ENCODE measurements at places on chromosomes 3 and 15.

- no peak for DNase-seq
Measured at GRCh38 chr3:65322910-65323309, 635.1 kb upstream of the ADAMTS9 start.

GRCh38 chr3:111735243-111735758, 123.8 kb upstream of the PHLDB2 start:
- no peak for DNase-seq

DNA sequence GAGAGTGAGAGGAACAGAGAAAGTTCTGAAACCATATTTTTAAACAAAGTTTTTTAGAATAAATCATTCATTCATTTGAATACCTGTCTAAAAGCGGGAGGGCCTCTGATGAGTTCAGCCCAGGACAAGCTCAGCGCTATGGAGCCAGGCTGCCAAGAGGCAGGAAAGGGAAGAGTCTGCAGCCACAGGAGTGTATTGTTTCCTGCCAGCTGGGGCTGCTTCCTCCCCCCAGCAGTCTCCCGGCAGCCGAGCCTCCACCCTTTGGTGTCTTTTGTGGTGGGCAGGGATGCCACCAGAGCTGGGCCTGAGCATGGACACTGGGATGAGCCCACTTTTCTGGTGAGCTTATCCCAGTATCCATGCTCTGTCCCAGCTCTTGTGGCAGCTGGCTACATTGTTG, 199.5 kb upstream of the TPRG1 start:
- DNase-seq: no peak

GRCh38 chr3:107367353-107367752, 9.9 kb upstream of the CCDC54 start:
- no peak for DNase-seq

GRCh38 chr3:119219069-119219468, 21.6 kb downstream of the B4GALT4 start:
- no peak for DNase-seq

GRCh38 chr15:58401276-58401675, 30.5 kb upstream of the LIPC start:
- no peak for DNase-seq

- DNase-seq: no peak
Measured at GRCh38 chr3:191385101-191385500, 54.8 kb upstream of the UTS2B start.

GRCh38 chr3:62597491-62597890, 224.1 kb upstream of the FEZF2 start:
- no peak for DNase-seq

- no peak for DNase-seq
Measured at GRCh38 chr3:156448300-156448699, 106.6 kb downstream of the SSR3 start.

DNA sequence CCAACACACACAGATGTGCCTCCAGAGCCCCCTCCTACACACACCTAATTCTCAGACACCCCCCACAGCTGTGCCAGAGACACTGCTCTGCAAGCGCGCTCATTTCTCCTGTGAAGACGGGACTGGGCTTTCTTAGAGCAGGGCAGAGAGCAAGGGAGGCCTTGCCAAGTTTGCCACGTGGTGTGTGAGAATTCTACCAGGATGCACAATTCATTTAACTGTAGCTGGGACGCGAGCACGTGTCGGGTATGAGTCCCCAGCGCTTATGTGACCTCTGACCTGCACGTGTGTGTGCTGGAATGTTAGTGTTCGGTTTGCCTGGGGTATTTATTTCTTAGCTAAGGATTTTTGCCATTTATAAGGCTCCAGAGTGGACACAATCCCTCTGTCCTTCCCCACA, 37.0 kb downstream of the FEM1B start:
- no peak for DNase-seq

DNA sequence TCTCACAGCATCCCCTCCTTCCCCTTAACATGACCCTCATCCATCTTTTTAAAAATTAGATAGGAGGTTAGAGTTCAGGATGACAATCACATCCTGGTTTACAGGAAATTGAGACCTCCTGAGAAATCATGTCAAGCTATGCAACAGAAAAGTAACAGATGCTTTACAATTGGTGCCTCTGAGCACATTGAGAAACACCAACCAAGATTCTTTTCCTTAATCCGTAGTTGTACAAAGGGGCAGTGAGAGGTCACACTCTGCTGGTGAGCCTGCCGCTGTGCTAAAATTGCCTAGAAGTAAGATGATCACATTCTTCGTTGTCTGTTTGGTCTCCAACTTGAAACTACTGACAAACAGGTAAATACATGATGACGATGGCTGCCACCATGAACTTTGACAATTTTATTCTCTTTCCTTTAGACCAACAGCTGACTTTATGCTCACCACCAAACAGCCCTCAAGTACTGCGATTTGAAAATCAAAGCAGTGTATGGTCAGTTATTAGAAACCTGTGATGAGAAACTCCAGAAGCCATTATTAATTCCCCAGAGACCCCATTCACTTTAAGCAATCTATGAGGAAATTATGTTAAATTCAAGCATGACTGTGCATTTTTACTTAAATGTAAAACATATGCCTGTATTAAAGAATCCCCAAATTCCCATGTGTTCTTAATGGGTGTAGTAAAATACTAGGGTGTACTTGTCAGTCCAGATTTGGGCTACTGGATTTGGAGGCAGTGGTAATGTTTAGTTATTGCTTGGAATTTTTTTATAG, 210.7 kb upstream of the UBE2E1 start:
- no peak for DNase-seq

GRCh38 chr3:66362541-66362941, 138.3 kb downstream of the LRIG1 start:
- DNase-seq: no peak

GRCh38 chr15:55942332-55942731, 51.1 kb downstream of the NEDD4 start:
- no peak for DNase-seq

DNA sequence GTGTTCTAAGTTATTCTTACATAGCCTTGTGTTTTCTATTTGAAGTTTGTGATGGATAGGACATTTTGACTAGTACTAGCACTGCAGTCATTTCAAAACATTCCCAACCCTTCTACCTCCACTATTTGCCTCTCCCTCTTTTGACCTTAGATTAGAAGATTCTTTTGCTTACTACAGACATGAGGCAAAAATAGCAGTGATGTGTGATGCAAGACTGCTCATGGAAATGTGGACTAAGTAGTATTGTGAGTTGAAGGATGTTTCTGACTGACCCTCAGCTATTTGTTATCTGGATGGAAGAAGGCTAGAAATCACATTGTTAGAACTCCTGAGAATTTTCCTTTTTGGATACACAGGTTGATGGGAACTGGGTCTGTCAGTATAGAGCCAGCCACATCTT, 45.9 kb downstream of the ATP2C1 start:
- no peak for DNase-seq

DNA sequence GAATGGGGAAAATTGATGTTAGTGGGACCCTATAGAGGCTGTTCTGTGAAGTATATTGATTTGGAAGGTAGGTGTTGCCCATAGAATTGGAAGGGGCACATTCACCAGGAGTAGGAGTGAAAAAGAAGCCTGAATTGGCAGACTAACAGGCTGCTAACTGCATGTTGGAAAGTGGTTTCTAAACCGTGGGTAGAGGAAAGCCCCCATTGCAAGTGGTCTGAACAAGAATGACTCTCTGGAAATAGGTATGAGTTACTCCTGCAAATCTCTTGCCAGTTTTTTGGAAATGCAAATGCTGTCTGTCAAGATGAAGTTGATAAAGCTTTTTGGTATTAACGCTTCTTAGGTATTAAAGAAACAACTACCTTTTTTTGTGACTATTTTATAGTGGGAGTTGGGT, 3.5 kb downstream of the UBE2E1 start:
- DNase-seq: no peak

DNA sequence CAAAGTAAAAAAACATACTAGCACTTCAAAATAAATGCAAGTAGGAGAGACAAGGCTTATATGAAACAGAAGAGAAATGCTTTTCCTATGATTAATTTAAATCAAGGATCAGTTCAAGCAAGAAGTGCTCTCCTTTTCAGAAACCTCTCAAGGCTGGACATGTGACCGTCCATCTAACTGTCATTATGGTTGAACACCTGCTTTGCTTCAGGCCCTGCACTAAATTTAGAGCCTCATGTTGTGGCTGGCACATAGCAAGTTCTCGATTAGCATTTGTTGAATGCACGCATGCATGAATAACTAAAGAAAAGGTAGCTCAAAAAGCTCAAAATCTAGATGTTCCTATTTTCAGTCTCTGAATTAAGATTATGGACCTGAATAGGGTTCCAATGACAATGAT, 82.0 kb downstream of the SV2B start:
- DNase-seq: no peak

DNA sequence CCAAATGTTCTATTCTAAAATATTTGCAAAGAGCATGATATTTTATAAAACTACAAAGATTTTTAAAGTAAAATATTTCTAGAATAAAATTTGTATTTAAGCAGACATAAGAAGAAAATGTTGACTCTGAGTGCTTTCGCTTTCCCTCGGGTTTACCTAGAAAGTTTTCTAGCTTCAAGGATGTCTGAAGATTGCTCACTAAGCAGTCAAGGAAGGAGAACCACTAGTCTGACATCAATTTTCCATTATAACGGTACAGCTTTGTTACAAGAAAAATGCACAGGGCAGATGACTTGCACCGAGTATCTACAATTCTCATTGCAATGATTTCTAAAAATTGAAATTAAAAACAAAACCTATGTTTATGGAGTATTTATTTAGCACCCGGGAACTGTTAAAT, 14.2 kb downstream of the GPR15 start:
- DNase-seq: no peak

DNA sequence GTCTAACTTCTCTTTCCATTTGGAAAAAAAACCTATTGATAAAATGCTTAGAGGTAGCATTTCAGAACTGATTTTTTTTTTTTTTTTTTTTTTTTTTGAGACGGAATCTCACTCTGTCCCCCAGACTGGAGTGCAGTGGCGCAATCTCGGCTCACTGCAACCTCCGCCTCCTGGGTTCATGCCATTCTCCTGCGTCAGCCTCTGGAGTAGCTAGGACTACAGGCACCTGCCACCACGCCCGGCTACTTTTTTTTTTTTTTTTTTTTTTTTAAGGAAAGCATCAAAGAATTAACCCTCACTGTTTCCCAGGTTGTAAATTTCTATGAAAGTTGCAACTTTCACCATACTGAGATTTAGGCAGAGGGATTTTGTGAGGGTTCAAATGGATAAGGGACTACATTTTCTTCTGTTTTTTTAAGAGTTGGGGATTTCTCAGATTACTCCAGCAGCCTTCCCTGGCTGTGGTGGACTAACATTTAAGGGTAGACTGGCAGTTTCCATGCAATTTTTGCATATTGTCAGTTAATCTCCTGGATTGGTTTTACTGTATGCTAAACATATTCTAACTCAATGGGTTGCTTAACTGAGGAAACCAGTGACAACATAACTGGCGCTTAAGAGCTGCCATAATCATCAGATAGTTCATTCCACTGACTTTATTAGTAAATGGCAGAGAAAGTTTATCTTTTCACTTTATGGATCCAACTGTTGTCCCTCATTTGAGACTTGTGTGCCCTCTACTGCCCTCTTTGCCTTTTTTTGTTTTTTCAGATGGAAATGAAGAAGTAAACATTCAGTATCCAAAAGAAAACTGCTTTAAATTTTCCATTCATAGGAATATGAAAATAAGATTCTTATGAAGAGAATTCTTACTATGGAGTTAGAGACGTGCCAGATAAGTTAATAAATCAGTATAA, 93.7 kb downstream of the NPTN start:
- DNase-seq: no peak

DNA sequence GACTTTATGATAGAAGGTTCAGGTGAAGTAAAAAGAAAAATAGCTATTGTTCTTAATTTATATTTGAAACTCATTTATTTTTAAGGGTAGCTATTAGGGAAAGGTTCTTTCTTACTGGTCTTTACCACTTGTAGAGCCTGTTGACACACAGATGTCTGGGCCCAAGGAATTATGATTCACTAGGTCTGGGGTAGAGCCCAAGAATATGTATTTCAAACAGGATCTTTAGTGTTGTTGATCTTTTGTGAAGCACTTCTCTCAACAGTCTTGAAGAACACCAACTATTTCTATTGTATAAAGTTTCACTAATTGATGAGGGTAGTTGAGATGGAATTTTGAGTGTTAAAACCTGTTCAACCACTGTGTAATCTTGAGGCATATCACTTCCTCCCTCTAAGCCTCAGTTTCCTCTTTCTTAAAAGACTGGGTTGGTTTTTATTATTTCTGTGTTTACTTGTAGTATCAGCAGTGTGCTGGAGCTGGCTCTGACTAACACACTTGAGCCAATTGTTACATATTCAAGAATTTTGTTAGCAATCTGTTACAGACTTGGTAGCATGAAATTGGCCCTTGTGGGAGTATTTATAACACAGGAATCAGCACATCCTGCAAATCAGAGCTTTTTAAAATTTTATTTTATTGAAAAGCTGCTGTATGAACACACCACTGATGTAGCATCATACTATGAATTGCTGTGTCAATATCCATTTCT, 155.9 kb downstream of the RBMS3 start:
- DNase-seq: no peak

DNA sequence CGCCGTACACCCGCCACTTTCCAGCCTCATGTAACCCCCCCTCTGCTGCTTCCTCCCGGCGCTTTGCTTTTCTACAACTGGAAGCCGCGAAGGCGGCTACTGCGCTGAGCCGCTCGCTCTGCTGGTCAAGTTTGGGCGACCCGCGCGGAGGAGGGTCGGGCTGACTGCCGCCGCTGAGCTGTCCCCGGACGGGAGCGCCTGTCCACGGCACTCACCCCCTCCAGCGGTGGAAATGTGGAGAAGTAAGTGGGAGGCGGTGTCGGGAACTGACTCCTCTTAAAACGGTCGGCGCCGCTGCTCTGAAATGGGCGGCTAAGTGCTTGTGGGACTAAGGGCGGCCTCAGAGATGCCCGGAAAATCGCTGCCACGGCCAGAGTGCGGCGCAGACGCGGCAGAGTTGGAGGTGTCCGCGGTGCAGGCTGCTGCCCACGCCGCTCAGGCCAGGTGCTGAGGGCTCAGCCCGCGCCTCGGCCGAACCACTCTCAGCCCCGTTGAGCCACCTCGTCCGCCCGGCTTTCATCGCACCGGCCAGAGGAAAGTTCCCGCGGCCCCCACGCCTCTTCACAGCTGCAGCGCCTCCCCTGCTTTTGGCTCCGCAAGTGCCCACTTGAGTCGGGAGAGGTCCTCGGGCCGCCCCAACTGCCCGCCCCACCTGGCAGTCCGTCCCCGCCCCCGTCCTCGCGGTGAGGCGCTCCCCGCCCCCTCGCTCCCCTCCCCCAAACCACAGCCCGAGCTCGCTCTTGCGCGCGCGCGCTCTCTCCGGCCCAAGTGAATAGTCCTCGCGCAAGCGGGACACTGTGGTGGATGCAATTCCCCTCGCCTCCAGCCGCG, at the start of gene EPHA6:
EPHA6 (plus strand) TSS at position 775 of the 831 bp plus-strand sequence.
- no peak for DNase-seq

GRCh38 chr3:151003029-151003767, 30.7 kb upstream of the CLRN1 start:
- no peak for DNase-seq

GRCh38 chr3:139286825-139287224, 57.0 kb upstream of the MRPS22 start:
- no peak for DNase-seq

GRCh38 chr15:81589671-81590070, 215.7 kb upstream of the TMC3 start:
- DNase-seq: no peak

Data from activated CD8-positive, alpha-beta memory T cell treated with anti-CD3 and anti-CD28 coated beads for 4 hours (primary cell).